ENCODE measurements at places on chromosomes 3 and 15.

DNA sequence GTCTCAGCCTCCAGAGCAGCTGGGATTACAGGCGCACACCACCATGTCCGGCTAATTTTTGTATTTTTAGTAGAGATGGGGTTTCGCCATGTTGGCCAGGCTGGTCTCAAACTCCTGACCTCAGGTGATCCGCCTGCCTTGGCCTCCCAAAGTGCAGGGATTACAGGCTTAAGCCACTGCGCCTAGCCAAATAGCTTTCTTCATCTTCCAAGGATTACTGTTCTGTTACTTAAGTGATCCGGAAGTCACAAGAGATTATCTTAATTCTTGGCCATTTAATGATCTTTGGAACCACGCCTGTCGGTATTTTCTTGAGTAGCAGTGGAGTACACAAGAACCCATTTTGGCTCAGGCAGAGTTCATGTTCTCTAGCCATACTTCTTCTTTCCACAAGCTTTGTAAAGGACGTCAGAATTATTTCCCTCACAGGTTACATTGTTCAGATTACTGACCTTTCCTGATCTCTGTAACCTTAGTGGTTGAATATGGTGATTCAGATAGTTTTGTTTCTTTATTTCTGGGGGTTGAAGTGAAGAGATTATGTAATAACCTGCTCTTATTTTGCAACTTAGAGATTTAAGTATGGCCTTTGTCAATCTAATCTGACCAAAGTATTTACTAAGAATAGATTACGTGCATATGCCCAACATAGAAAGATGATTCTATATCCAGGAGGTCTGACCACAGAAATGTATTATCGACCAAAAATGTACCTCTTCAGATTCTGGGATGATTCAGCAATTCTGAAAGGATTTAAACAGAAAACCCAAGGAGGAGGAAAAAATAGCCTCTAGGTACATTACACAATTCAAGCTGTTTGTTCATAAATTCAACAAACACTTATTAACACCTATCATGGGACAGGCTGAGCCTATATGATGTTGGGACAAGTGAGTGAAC, 132.2 kb downstream of the GREM1 start:
- peak; percentile 86 for DNase-seq

DNA sequence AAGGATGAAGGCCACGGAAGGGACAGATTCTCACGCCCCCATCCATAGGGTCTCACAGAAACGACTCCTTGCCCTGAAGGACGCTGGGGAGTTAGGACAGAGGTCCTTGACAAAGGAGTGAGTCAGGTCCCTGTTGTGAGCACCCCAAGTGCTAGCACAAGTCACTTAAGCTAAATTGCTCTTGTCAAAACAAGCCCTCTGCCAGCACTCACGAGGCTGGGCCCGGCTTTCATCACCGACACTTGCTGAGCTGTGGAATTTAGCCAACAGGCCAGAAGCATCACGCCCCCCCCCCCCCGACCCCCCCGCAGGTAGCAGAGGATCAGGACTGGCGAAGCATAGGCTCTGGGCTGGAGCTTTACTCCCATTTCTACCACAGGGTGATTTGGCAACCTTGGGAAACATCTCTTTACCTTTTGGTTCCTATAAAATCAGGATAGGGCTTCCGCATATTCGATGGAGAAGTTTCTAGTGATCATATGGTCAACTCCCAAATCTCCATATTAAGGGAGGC, 75.4 kb downstream of the ADCY5 start:
- no peak for DNase-seq

DNA sequence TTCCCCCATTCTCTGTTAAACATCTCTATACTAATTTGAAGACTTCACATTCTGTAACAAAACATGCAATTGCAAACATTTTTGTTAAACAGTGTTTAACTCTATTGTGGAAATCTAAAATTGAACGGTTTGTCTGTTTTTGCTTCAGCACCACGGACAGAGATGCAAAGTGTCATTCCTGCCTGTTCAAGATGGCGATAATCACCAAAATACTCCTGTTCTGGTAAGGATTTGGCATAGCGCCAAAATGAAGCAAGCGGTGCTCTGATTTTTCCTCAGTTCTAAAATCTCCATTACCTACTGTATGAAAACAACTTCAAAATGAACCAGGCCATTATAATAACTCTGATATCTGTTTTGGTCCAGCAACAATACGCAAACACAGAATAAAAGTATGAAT, 129.7 kb upstream of the TUSC7 start:
- peak; percentile 42 for DNase-seq

- peak; percentile 71 for DNase-seq
Measured at GRCh38 chr15:98914626-98915025, 93.0 kb downstream of the PGPEP1L start.

- peak; percentile 76 for DNase-seq
Measured at GRCh38 chr3:187616307-187616972, 53.8 kb downstream of the SST start.

DNA sequence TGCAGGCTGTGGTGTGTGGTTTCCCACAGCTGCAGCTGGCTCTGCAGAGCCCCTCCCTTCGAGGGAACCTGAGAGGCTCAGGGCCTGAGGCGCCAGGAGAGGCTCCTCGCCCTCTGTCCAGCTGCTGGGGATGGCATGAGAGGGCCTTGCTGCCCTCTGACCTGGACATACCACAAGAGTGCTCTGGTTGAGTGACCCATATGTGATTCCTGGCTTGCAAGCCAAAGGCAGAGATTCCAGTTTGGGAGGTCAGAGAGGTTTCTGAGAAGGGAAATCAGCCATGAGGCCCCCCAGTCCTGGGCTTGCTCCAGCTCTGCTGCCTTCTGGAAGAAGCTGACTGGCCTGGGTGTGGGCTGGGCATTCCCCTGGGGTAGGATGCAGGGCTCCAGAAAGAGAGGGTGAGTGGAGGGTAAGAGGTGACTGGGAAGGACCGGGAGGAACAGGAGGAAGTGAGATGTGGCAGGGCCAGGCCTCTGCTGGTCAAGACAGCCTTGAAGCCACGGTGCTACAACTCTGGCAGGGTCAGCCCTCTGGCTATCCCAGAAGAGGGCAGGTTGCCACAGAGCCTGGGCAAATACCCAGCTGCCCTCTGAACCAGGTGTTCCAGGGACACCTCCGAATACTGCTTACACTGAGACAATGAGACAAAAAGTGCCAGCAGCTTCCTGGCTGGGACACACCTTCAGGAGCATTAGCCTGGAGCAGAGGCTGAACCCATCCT, 16.0 kb upstream of the SRP14 start:
- no peak for DNase-seq

- no peak for DNase-seq
Measured at GRCh38 chr3:49001155-49001554, 6.0 kb upstream of the WDR6 start.

DNA sequence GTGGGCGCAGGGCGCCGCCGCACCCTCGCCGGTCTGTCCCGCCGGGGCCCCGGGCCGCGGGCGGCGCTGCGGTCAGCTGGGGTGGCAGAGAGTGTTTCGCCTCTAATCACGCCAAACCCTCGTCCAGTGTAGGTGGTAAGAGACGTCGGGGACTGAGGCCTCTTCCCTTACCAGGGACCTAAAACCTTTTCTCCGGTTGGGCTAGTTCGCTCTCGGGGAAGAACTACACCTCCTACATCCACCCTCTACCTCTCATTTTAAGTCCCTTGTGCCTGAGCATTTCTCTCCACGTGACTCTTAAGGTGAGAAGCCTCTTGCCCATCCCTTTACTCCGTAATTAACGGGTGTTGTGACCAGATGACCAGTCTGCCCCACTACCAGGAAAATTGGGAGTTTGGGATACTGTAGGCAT, 520 bp downstream of the TMEM42 start:
- peak; percentile 22 for DNase-seq

DNA sequence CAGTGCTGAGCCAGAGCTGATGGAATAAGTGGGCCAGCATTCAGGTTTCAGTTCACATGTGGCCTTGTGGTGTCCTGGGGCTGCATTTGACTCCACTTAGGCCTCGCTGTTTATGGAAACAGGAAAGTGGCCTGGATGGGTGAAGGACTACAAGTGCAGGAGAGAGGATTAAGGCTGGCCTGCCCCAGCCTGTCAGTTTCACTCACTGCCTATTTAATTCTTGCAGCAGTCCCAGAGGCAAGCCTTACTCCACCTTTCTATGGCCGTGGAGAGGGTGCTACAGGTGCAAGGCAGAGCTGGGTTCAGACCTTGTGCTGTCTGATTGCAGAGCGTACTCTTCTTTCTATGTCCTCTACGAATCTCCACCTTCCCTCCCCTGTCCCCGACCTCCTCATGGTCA, 37.7 kb downstream of the ABHD17C start:
- no peak for DNase-seq

DNA sequence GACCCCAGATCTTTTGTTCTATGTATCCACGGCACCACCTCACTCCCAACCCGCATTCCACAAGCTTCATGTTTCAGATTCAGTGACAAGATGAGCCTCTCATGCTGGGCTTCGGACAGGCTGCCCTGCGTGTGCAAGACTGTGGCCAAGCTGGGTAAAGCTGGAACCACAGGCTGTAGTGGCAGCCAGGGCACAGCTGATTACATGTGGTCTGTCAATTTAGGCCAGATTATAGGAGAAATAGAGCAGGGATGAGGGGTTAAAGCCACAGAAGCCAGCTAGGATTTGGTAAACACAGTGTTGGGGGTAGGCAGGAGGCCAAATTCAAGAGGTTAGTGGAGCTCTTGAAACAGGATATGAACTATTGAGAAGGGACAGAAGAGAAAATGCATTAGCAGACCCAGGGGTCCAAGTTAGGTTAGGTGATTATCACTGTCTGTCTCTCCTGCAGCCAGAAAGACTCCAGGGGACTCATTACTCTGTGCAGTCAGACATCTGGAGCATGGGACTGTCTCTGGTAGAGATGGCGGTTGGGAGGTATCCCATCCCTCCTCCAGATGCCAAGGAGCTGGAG, 12.9 kb downstream of the SNAPC5 start:
- no peak for DNase-seq

DNA sequence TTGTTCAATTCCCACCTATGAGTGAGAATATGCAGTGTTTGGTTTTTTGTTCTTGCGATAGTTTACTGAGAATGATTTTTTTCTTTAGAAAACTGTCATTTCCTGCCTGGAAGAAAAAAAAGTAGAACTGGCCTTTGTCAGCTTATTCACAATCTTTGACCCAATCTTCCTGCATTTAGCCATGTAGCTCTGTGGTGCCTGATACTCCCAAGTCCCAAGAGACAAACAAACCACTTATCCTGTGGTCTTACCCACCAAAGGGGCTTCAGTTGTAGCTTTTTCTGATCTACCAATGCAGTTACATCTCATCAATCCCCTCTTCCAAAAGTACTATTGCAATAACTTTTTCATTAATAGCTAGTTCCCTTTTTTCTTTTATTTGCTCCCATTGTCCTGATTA, 444.6 kb downstream of the GRM7 start:
- DNase-seq: no peak

GRCh38 chr3:79258479-79258878, 509.3 kb downstream of the ROBO1 start:
- no peak for DNase-seq

- peak; percentile 54 for DNase-seq
Measured at GRCh38 chr3:147945968-147946519, 536.9 kb downstream of the ZIC1 start.

GRCh38 chr15:41474436-41474835, 19.2 kb upstream of the ITPKA start:
- DNase-seq: no peak

All from MCF 10A (cell line).